ENCODE measurements at places on chromosomes 7 and 10.

DNA sequence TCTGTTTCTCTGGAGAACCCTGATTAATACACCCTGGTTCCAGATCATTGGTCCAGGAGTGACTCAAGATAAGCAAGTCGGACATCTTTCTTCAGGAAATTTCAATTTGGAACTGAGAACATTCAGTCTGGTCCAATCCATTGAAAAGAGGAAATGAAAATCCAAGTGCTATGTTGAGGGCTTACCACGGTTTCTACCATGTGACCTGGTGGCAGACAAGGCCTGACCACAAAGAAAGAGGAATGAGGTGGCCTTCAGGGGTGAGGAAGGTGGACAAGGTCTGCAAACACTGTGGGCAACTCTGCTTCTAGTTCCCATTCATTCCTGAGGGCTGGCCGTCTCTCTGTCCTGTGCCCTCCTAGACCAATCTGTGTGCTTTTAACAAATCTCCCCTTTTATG, 149.2 kb upstream of the GHITM start:
- no peak for DNase-seq

- no peak for DNase-seq
Measured at GRCh38 chr10:3635697-3636096, 149.3 kb downstream of the KLF6 start.

DNA sequence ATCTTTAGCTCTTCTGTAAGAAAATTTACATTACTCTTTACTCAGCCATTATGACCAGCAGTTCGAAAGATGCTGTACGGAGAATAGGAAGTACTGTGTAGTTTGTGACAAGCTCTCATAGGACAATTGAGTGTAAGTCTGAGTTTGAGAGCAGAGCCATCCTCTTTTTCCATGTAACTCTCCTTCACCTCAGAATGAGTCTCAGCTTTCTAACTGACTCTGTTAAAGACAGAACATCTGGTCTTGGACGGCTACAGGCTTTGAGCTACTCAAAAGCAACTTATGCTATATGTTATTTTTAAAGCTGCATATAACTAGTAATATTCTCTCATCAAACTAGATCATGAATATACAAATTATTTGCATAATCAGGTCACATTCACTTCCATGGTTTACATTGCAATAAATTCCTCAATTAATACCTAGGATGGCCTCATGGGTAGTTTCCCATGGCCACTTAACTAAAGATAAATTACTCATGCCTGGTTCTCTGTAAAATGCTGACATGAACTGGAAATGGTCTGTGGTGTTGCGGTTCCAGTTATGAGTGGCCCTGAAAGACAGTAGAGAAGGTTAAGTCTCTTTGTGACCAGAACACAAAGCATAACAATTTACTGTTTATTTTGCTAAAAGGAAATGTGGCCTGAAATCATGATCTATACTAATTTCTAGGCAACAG, 358.7 kb downstream of the PHF14 start:
- DNase-seq, result no peak

- DNase-seq, result no peak
Measured at GRCh38 chr10:124745252-124745651, 1.1 kb upstream of the FAM53B start.

DNA sequence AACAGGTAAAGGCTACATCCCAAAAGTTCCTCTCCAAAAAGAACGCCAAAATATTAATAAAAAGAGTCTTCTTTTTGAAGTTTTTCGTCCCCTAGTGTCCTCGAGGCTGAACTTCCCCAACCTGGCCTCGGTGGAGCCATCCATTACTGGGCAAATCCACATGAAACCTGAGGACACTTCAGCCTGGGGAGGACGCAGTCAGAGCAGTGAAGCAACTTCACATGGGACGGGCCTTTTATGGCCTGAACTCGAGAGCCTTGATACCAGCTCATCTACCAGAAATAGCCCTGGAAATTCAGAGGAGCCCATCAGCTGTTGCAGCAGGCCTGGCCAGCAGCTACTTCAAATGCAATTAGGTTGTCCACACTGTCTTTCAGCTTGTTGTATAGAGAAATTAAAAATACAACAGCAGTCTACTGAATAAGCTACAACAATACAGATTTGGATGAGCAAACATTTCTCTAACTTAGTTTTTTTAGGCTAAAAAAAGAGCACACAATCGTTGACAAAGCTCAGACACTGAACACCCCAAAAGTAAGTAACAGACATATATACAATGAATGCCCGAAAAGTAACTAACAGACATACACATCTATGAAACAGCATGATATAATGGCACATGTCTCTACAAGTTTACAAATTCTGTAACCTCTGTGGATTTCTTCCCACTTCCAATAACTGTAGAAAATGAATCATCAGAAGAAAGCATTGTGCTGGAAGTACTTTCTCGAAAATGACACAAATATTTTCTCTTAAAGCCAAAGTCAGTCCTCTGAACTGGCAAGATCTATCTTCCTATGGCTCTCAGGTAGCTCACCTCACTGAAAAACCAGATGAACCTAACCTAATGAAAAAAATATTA, at the start of gene SVIL:
SVIL (minus strand) TSS at position 208 of the 862 bp plus-strand sequence. CDS start 79,913 bp downstream, outside the sequence.
- no peak for DNase-seq

- no peak for DNase-seq
Measured at GRCh38 chr7:24026351-24026750, 257.6 kb upstream of the NPY start.

DNA sequence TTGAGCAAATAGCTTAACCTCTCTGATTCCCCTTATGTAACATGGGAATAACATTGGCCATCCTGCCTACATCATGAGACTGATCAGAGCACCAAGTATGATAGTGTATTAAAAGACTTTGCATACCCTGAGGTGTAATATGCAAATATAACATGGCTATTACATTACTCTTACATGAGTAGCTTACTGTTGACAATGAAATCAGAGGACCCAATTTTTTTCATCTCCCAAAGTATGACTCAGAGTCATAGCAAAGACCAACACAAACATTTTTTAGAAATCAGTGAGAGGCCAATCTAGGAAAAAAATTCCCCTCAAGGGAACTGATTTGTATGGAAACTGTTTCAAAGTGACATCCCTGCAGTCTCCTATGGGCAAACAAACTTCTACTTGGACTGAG, 47.0 kb upstream of the TMEM140 start:
- no peak for DNase-seq

DNA sequence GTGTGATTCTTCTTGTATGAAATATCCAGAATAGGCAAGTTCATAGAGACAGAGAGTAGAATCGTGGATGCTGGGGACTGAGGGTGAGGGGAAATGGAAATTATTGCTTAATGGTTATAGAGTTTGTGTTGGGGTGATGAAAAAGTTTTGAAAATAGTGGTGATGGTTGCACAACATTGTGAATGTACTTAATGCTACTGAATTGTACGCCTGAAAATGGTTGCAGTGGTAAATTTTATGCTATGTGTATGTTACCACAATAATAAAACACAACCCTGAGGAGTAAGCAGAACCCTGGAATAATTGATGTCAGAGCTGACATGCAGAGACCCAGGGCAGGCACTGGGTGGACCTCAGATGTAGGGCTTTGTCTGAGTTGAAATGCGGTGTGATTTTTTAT, 57.6 kb downstream of the TACR2 start:
- DNase-seq, result no peak

DNA sequence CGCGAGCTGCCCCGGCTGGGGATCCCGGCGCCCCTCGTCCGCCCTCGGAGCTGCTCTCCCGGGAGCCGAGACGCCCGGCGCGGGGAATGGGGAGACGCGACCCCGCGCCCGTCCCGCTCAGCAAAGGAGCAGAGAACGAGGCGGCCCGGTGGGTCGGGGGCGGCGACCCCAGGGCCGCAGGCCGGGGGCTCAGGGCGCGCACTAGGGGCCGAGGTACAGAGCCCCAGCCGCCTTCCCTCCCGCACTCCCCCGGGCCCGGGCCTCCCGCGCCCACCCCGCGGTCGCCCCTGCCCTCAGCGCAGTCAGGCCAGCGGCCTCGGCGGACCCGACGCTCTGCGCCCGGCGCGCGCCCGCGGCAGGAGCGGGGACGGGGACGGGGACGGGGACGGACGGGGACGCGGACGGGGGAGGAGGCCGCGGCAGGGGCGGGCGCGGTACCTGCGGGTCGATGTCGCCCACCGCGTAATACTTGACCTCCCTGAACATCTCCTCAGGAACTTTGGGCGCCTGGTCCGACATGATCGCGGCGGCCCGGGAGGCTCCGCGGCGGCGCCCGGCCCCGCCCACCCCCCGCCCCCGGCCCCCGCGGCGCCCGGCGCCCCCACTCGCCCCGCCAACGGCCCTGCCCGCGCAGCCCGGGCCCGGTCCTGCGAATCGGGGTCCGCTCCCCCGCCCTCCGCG, 373 bp downstream of the PAXIP1 start:
- no peak for DNase-seq
